ENCODE measurements at places on chromosomes 11 and 22.

DNA sequence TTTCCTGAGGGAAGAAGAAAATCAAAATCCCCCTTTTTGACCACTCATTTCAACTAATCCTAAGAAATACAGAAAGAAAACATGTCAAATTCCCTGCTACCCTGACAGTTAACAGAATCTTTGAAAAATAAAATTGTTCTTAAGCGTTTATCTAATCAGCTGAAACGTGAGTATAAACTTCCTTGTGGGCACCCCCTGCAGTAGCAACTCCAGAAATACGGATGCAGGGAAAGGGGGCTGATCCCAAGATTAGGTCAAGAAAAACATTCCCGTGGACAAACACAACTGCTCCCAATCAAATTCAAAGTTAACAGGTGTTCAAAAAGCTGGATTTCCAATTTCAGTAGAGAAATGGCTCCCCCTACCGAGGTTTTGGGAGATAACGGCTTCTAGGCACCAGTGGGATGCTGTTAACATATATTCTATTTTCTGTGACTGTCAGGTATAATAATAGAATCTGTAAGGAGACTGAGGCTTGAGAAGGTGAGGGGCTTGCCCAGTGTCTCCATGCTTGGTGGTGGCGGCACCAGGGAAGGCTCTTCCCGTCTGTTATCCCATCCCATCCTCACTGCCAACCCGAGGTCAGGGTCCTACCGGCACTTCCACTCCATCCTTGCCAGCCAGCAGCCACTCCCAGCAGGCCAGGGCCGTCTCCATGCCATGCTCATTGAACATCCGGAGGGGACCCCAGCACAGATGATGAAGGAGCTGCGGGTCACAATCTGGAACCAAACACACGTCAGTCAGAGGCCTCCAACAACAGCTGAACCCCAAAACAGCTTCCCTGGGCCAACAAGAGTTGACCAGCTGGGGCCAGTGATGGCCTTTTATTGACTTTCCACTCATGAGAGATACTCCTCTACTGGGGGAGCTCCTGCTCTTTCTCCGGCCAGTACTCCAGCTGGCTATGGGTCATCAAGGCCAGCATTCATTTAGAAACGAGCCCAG, 32.0 kb upstream of the SERPIND1 start:
- peak; percentile 35 for DNase-seq

GRCh38 chr11:76798671-76799065, 15.5 kb downstream of the TSKU start:
- no peak for DNase-seq

- DNase-seq: no peak
These were observed 8.6 kb downstream of the TCN1 start for GRCh38 chr11:59857439-59858434.

- DNase-seq: peak; percentile 72
These were observed 159.3 kb upstream of the GRK3 start for GRCh38 chr22:25404928-25405816.

DNA sequence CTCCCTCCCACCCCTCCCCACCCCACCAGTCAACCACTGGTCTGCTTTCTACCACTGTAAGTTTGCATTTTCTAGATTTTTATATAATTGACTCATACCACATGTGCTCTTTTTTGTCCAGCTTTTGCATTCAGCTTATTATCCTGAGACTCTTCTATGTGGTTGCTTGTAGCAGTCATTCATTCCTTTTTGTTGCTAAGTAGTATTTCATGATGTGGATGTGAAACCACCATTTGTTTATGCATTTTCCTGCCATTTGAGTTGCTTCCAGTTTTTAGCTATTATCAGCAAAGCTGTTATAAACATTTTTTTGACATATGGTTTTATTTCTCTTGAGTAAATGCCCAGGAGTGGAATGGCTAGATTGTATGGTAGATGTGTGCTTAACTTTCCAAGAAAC, 77.0 kb upstream of the FGF3 start:
- no peak for DNase-seq

DNA sequence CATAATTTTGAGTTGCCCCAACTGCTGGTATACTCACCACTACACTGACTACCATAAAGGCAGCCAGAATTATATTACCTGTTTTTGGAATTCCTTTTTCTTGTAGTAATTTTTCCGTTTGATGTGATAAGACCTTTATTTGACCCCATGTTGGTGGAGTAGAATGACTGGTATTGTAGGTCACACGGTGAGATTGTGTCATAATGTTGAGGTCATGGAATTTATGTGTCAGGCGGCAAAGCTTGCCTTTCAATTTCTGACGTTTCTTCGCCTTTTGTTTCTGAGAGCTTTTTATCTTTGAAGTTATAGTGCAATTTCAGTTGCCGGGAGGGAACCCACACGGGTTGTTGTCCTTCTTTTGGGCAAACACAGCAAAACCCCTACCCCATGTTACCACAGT, 13.0 kb downstream of the OR52K1 start:
- peak; percentile 20 for DNase-seq

Measured in inflammatory macrophage (primary cell).